ENCODE measurements at places on chromosomes 1 and 21.

- DNase-seq, result peak; percentile 84
Measured at GRCh38 chr1:20731057-20731991, 1.2 kb downstream of the SH2D5 start.

DNA sequence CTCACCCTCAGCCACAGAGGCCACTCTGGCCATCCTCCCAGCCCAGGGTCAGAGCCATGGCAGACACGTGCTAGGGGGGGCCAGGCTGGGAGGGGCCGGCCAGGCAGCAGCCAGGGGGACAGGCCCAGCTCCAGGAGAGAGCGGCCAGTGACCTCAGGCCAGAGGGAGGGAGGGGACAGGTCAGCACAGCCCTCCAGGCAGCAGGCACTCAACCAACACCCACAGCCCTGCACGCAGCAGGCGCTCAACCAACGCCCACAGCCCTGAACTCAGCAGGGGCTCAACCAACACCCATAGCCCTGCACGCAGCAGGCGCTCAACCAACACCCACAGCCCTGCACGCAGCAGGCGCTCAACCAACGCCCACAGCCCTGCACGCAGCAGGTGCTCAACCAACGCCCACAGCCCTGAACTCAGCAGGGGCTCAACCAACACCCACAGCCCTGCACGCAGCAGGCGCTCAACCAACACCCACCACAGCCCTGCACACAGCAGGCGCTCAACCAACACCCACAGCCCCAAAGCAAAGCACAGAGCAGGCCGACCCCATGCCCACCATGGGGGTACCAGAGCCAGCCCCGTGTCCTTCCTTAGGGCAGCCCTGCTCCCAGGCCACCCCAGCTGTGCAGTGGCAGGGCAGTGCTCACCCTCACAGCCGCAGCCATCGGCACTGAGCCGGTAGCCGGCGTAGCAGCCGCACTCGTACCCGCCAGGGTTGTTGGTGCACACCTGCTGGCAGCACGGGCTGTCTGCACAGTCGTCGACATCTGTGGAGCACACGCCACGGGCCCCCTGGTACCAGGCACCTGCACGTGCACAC is 55.9 kb downstream of the ARHGEF16 start:
- DNase-seq, result no peak

DNA sequence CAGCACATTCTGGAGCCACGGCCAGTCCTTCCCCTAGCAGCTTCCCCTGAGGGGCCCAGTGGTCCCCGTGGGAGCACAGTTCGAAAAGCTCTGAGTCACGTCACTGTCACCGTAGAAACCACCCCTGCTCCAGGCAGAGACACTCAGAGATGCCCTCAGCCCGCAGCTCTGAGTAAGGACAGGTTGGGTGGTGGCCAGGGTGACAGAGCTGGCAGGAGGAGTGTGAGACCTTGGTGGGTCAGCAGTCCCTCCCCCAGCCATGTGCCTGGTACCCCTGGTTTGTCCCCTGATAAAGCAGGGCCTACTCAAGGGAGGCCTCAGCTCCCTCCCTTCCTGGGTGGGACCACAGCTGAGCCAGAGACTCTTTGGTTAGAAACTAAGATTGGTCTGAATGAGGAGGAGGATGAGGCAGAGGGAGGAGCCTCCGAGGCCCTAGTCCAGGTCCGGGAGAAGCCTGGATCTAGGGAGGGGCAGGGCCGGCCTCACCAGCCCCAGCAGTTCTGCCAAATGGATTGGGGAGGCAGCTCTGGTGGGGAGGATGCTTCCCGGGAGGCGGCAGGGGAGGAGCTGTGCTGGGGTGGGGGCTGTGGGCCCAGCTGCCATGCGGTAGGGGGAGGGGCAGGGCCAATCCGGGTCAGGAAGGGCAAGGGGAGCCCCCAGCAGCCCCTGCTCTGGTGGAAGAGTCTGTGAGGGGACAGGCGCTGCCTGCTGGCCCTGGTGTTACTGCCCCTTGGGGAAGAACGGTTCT is 55.2 kb downstream of the SLC9A1 start:
- no peak for DNase-seq

DNA sequence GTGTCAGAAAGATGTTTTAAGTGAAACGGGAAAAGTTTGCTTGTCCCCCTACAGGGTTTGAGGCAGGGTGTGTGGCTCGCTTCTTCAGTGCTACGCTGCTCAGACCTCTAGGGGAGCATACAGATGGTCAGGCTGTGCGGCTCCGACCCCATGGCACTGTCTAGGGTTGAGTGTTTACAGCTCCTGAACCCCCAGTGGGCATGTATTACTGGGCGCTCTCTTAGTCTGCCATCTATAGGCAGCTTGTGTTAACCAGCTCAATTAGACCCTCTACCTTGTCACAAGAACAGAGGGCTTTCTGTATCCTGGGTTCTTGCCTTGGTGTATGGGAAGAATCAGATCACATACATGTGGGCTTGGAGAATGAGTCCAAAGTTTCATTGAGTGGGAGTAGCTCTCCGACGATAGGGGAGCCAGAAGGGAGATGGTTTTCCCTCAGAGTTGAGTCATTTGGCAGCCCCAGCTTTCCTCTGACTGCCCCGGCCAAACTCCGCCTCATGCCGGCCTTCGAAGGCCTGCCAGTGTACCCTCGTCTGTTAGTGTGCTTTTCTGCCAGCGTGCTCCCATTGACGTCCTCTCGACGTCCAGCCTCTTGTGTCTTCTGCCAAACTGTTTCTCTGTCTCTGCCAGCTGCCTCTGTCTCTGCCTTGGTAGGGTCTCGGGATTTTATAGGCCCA is 38.6 kb upstream of the ADGRL4 start:
- DNase-seq, result no peak

DNA sequence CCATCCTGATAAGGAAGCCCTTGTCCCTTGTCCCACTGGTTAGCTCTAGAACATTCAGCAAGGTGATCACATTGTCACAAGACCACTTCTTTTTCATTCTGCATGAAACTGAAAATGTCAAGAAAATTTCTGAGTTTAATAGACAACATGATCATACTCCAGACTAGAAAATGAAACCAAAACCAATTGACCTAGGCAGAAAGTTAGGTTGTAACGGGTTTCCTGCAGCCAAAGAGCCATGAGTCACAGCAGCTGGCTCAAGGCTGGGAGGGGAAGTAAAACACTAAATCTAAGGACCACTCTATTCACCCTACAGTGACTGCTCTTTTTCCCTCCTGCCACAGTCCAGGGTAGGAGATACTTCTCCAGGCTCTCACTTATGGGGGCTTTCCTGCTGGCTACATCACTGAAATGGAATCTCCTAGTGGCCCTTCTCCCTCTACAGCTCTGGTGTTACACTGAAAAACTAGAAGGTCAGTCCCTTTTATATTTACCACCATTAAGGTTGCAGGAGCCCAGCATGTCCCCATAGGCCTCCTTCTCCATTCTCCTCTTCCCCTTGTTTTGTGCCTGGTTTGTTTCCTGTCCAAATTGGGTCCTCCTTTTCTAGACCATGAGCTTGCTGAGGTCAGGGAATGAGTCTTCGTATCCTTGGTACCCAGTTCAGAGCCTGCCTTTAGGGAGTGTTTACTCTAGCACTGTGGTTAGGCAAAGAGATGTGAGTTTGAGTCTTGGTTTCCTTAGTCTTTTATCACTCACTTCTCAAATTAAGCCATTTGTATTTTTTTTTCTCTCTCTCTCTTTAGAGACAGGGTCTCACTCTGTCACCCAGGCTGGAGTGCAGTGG is 236.5 kb upstream of the JUN start:
- no peak for DNase-seq

- no peak for DNase-seq
Measured at GRCh38 chr1:42927920-42928505, 30.7 kb downstream of the SLC2A1 start.

DNA sequence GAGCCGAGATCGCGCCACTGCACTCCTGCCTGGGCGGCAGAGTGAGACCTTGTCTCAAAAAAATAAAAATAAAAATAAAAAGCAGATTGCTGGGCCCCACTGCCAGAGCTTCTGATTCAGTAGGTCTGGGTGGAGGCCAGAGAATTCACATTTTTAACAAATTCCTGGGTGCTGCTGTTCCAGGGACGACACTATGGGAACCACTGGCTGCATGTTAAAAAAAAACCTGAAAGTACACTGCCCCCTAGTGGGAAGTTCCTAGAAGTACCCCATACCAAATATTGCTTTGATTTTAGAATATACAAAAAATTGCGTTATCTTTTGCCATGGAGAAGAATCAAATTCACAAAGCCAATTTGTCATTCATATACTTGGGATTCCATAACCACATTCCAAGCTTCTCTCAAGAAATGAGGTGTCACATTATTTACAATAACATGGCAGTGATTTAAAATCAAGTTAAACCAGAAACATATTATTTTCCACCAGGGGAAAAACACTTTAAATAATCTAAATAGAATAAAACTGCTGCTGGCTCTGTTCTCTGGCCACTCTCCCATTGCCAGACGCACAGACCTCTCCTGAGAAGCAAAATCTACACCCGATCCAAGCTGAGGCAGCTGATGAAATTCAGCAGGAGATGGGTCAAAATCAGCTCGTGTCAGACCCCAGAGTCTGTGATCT is 27.4 kb downstream of the SYF2 start:
- DNase-seq, result no peak

- no peak for DNase-seq
Measured at GRCh38 chr1:241020851-241021697, 335.9 kb downstream of the RGS7 start.

GRCh38 chr1:99979091-99979490 is 9.3 kb downstream of the SLC35A3 start:
- no peak for DNase-seq

- peak; percentile 58 for DNase-seq
Measured at GRCh38 chr1:24906760-24907490, 23.2 kb downstream of the RUNX3 start.

- no peak for DNase-seq
Measured at GRCh38 chr1:9882296-9882944, 27.6 kb downstream of the CTNNBIP1 start.

- DNase-seq, result no peak
Measured at GRCh38 chr1:218863987-218864386, 309.7 kb upstream of the LYPLAL1 start.

GRCh38 chr1:208202333-208202995 is 41.7 kb downstream of the PLXNA2 start:
- no peak for DNase-seq

DNA sequence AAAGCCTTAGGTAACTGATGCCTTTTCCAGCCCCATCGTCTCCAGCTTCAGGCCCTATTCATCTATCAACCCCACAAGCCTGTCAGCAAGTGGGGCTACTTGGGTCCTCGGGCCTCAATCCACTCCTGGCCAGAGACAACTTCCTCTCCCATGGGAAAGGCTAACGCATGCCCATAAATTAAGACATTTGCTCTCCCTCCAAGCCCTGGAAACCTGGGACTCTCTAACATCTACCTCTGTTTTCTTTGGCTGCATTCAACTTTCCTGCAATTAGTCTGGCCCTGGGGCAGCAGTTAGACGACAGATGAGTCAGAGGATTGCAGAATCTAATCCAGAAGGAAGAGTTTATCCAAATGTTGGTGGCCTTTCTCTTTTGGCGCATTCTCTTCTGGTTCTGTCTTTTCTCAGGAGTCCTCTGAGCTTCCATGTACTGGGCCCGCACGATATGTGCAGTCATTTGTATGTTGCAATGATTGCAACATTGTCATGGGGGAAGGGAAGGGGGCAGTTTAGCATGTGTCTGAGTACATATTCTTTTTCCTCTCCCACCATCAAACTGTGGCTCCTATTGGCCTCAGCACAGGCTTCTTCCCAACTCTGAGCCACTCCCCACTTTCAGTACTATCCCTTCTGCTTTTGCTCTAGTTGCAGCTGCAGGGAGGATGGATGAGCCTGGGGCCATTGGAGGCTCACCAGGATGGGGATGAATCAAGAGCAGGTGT is 54.4 kb downstream of the NAV1 start:
- no peak for DNase-seq

- no peak for DNase-seq
Measured at GRCh38 chr1:231446138-231446537, 24.1 kb upstream of the EGLN1 start.

GRCh38 chr1:193368302-193368701 is 181.9 kb upstream of the B3GALT2 start:
- DNase-seq, result no peak

DNA sequence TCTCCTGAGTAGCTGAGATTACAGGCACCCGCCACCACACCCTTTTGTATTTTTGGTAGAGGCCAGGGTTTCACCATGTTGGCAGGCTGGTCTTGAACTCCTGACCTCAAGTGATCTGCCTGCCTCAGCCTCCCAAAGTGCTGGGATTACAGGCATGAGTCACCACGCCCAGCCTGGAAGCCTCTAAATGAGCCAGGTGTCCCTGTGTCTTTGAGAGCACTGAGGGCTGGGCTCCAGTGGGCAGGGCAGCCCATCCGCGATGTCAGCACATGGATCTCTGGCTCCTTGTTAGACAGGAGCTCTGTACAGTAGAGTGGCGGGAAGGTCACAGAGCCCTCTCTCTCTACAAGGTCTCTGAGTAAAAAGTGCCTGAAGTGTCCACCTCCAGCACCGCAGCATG is 124.3 kb downstream of the PGBD5 start:
- DNase-seq, result peak; percentile 28

GRCh38 chr1:162922201-162922600 is 61.2 kb upstream of the CCDC190 start:
- no peak for DNase-seq

GRCh38 chr1:105636052-105636451 is 1420.4 kb upstream of the PRMT6 start:
- DNase-seq, result no peak

DNA sequence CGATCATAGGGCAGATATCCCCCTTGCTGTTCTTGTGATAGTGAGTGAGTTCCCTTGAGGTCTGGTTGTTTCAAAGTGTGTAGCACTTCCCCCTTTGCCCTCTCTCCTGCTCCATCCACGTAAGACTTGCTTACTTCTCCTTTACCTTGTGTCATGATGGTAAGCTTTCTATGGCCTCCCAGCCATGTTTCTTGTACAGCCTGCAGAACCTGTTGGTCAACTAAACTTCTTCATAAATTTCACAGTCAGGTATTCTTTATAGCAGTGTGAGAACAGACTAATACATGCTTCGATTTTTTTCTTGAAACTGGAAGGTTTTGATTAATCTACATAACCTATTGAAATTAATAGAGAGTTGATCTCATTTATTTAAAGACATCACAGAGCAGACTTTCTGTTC is 302.5 kb upstream of the PBX1 start:
- no peak for DNase-seq

GRCh38 chr21:16571594-16571993 is 841.8 kb downstream of the USP25 start:
- no peak for DNase-seq

DNA sequence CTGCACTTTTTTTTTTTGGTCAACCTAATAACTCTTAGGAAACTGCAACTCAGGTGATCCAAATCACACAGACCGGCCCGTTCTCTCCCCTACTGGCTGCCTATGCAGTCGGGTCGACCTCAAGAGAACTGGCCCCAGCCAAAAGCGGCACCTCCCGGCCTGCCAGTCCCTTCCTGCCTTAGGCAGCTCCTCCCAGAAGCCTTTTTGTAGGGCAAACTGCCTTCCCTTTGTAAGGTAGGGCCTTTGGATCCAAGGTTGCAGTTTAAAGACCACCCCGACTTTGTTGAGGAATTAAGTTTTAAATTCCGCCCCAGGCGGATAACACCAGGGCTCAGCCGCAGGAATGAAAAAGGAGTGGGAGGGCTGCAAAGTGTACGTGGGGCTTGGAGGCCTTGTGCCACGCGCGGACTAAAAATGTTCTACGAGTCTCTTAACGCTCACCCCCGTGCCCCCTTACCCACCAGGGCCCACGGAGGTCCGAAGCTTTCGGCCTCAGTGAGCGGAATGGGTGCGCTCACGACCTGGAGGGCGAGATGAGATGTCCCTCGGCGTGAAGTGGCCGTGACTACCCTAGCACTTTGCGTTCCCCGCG is 642 bp upstream of the ST3GAL3 start:
- DNase-seq, result no peak

GRCh38 chr21:34031835-34032370 is 41.5 kb upstream of the MRPS6 start:
- no peak for DNase-seq
